NCI-H2081 treated with DMSO at 0.1 percent for 48 hours (cell line): ENCODE measurements at places on chromosomes 6 and 20.

GRCh38 chr6:131756039-131756438 is 45.2 kb upstream of the CTAGE9 start:
- no peak for DNase-seq

- no peak for DNase-seq
Measured at GRCh38 chr6:4180652-4181255, 45.4 kb upstream of the ECI2 start.

DNA sequence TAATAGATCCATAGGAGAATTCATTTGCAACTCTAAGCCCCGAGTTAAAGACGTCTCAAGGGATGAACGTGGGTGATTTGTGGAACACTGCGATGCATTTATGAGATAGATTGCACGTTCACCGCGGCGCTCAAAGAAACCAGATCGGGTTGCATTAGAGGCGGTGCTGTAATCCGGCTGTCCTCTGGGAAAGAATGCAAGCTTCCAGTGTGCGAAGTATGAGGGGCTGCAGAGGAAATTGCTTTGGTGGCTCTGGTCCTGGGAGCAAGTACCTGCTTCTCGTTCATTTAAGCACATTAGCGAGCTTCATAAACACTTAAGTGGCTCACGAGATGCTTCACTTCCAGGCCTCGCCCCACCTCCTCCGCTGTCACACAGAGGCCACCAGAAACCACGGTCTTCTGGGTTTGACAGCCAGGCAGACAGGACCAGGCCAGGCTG is 182.3 kb downstream of the CDH4 start:
- DNase-seq = no peak

DNA sequence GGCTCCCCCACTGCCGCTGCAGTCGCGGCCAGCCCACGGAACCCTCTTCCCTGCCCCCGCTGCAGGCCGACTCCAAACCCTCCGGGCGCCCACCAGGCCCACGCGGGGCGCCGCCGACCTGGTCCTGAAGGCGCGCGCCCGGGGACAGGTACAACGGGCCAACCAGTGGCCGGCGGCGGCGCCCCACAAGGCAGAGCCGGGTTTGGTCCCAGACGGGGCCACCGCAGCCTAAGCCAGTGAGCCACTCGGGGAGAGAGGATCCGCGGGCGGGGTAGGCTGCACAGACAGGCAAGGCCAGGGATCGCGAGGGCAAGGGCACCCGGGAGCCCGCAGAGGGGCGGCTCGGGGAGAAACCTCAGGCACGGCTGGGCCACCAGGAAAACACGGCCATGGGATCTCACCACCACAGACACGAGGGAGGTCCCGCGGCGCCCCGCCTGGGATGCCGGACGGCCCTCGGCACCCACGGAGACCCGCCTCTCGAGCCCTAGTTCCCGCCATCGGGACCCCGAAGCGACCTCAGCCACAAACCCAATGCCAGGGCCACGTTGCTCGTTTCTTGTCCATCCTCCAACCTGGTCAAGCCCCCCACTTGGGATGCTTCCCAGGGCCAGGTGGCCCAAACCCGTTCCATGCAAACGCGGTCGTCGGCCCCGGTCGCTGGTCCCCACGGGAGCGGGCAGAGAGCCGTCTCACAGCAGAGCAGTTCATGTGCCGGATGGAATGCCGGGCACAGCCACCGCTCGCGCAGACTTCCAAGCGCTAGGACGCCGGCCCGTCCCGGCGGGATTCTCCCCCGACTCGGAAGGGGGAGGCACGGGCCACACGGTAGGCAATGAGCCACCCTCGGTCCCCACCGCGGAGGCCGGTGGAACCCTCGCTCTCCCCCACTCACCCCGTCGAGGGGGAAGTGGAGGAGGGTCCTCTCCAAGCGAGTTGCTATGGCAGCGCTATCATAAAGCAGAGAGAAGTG is 1956.6 kb upstream of the DEFB115 start:
- no peak for DNase-seq

DNA sequence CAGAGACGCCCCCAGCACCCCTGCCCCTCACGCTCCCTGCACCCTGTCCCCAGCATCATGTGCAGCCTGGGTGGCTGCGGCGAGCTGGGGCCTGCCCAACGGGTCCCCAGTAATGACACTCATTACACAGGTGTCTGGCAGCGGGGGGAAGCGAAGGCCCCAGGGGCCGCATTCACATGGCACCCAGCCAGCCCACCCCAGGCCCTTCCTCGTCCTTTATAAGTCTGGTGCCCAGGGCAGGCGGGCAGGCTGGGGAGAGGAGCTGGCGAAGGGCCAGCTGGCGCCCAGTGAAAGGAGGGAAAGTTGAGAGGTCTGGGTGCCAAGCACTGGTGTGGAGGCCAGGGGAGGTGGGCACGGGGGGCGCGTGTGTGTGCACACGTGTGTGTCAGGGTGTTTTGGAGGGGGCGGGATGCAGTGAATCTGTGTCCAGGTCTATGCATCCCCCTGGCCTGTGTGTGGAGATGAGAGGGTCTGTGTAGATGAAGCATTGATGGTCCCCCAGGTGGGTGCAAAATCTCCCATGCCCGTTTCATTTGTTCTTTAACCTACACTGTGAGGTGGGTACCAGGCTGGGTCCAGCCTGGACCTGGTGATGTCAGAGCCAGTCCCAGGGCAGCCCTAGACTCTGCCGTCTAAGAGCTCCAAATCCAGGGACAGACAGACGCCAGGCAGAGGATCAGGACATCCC is 105.3 kb downstream of the CEBPB start:
- peak; percentile 51 for DNase-seq

GRCh38 chr6:56821005-56821432 is 133.9 kb upstream of the BEND6 start:
- no peak for DNase-seq
